ENCODE measurements at places on chromosomes 6 and 20. TPM values are rescaled to one million over a fixed set of nuclear protein-coding genes. Genes with fewer than 3 reads are reported as not detected.

CTCFL gene
- 1.6 TPM for polyA plus RNA-seq

GPR63 gene
- polyA plus RNA-seq: 2.6 TPM

KIF25 gene
- polyA plus RNA-seq: 0.34 TPM

TBXT gene
- not detected for polyA plus RNA-seq

TREML2 gene
- 0.12 TPM for polyA plus RNA-seq

SLC35F1 gene
- 3.5 TPM for polyA plus RNA-seq

ZNF334 gene
- 25.3 TPM for polyA plus RNA-seq

CALHM5 gene
- 2.1 TPM for polyA plus RNA-seq

DNA sequence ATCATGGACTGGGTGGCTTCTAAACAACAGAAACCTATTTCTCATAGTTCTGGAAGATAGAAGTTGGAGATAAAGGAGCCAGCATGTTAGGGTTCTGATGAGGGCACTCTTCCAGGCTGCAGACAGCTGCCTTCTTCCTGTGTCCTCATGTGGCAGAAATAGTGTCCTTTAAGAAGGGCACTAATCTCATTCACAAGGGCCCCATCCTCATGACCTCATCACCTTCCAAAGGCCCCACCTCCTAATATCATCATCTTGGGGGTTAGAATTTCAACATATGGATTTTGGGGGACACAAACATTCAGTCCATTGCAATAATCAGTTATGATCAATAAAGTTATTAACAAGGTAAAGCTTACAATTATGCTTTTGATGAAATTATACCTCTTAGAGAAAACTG lies 130.8 kb upstream of the SLC22A23 start:
- DNase-seq: no peak

- DNase-seq: no peak
These were observed 119.8 kb downstream of the BANF2 start for GRCh38 chr20:17819395-17820093.

- DNase-seq: no peak
These were observed 3.8 kb upstream of the SIRPB1 start for GRCh38 chr20:1623501-1624205.

DNA sequence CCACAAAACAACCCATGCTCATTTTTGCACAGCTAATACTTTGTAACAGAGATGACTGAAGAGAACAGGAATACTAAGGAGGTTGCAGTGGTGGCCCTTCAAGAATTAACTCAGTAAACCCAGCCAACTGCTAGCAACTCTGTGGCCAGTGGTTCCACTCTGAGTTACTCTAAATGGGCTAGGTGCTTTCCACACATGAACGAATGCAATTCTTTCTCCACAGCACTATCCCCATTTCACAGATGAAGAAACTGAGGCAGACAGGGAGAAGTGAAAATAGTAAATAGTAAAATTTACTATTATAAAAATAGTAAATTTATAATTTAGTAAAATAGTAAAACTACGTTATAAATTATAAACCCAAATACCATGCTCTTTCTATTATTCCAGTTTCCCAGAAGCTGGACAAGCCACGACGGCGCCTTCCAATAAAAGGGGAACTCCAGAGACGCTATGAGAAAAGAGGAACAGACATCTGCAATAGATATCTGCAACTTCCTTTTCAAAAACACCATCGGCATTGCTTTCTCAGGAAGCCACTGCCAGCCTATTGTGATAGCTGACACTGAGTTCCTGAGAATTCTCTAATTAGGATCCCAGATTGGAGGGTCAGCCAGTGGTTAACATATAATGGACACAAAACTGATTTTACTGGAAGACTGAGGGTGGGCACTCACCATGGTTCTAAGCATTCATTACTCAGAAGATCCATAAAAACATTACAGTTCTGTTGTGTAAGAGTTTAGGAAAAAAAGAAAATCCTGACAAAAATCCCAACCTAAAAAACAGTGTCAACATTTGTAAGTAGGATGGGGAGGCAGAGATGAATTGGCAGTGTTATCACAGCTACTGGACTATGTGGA lies 16.2 kb downstream of the FKBP1A start:
- DNase-seq: no peak

DNA sequence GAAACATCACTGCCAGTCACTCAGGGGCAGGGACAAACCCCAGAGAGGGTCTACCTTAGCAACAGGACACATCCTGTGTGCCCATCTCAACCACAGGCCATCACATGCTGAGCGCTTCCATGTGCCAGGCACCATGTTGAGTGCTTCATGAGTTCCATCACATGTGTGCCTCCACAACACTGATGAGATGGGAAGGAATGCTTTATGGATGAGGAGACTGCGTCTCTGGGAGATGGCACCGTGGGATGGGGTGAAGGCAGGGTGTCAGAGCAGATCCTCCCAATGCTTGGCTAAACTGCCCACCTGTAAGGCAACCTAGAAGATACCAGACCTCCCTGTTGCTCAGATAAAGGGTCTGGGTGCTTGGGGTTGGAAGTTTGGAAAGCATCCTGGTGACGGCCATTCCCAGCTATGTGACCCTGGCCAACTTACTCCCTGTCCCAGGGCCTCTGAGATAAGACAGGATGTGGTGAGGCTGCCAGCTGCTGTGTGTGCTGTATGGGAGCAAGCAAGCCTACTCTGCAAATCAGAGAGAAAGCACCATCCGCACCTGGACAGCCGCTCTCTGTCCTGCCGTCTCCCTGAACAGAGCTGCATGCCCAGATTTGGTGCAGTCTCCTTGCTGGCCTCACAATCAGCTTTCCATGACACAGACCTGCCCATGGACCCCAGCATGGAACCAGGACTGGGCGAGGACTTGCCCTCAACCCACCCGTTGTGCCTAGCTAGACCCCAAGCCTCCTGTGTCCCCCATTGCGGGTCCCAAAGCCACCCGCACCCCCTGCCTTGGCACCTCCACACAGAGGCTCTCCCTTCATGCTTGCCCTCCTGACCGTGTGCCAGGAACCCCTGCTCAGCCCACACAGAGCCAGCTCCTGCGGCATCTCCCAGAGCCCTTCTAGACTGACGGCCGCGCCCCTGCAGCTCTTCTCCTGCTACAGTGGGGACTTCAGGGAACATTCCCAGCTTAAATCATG lies 143.7 kb downstream of the SYNDIG1 start:
- DNase-seq: no peak

DNA sequence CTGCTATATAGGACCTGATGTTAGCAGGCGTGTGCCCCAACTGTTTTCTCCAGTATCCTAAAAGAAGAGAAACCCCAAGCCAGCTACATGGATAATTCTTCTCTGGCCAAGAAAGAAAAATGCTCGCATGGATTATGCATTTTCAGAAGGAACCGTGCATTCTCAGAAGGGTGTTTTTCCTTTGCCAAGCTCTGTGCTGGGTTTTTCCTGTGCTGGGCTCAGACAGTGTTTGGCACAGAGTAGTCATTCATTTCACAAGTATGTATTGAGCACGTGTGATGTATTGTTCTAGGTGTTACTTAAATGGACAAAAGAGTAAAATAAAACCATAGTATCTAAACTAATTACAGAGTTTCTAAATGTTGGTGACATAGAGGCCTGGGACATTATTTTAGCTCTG lies 62.7 kb upstream of the ZNF133 start:
- no peak for DNase-seq

DNA sequence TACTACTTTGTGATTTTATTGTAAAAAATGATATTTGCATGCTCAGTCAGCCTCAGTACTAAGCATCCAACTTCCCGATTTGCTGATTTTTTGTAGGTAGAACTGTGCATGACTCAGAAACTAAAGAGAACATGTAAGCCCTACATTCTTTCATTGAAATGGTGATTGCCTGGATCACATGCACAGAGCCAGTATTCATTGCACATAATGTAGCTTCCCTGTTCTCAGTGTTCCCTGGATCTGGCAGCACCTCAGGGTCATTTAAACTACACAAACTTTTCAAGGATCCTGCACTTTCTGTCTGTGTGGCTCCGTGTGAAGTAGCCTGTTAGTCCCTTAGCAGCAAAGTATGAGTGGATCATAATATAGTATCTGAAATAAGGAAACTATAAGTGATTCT lies 422.9 kb upstream of the AGPAT4 start:
- DNase-seq: no peak

DNA sequence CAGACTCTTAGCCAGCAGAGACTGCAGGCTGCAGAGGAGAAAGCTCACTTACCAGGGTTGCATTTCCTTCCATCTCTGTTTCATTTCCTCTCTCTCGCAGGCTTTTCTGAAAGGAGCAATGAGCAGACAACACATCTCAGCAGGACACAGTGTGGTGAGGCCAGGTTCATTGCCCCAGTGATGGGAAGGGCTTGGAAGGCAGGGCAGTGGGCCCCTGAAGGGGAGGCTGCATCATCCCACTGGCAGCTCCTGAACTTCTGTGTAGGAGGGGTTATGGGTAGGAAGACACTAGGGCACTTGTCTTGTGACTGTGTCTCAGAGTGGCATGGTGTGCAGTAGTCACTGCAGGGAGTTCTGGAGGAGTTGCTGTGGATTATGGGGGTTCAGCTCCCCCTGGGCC lies 246.8 kb downstream of the QKI start:
- DNase-seq: no peak

DNA sequence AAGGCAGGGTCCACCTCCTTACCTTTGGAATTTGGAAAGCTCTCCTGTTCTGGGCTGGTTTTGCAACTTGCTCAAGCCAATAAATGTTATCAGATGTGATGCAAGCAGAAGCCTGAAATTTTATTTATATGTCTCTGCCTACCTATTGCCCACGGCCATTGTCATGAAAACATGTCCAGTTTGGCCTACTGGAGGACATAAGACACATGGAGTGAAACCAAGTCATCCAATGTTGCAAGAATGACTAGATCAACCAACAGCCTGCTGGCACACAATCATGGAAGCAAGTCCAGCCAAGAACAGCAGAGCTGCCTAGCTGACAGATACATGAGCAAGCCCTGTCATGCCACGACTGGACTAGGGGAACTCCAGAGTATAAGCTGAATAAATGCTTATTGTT lies 56.7 kb upstream of the IRAK1BP1 start:
- no peak for DNase-seq

DNA sequence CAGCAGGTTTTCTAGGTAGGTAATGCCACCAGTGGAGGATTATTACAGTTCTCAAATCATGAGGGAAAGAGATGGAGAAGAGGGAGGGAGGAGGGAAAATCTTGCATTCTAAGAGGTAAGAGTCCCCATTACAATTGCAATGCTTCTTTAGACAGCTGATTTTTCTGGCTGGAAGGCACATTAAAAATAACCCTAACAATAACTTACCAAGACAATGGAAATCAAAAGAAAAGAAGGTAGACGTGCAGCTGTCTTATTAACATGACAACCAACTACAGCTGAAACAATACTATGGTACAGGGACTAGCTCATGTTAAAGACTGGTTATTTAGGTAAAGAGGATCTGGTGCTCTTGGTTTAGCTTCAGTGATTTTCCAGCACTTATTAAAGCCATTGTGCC lies 24.6 kb downstream of the MCUR1 start:
- no peak for DNase-seq

GRCh38 chr6:149318581-149319286 lies 1.2 kb downstream of the TAB2 start:
- no peak for DNase-seq

DNA sequence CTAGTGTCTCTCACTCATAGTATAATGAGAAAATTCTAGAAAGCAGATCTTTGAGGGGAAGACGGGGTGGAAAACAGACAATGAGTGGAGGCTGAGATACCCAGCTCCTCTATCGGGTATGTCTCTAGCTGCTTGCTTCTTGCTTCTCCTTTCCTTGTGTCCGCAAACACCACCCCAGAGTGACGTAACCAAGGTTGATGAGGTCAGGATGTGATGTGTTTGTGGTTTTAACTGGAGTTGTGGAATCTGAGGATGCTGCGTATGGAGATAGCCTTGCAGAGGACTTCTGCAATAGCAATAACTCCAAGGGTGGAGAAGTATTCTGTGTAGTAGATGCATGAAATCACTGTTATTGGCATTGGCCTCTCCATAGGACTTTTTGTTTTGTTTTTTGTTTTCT lies 132.7 kb upstream of the IFNGR1 start:
- no peak for DNase-seq

GRCh38 chr6:45209762-45210161 lies 118.4 kb upstream of the RUNX2 start:
- DNase-seq: no peak

- DNase-seq: no peak
These were observed 90.7 kb downstream of the KHDC1L start for GRCh38 chr6:73134588-73134987.

GRCh38 chr6:33091957-33092356 lies 16.2 kb downstream of the HLA-DPB1 start:
- no peak for DNase-seq

DNA sequence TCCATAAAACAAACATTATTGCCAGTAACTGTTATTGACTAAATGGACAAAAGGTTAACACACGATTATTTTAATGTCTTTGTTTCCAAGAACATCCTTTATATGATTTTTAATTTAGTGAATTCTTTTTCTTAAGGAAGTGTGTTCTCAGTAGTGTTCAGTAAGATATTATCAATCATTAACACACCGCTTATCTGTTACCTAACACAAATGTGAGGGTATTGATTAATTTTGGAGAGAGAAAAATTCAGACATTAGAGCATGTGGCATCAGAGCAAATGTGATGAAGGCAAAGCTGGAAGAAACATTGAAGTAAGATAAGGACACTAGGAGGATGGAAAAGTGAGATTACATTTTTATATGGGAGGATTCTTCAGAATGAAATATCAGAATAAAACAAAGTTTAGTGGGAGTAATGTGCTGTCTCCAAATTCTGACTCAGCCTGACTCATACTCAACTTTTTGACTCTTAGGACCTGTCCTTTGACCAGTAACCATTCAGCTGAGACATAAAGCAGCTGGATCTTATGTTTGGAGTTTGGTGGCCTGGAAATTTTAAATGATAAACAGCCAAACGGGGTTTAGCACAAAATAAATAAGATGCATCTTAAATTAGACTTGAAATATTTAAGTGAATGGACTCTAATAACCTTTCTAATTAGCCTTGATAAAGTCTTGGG lies 348.6 kb downstream of the CD109 start:
- DNase-seq: no peak

DNA sequence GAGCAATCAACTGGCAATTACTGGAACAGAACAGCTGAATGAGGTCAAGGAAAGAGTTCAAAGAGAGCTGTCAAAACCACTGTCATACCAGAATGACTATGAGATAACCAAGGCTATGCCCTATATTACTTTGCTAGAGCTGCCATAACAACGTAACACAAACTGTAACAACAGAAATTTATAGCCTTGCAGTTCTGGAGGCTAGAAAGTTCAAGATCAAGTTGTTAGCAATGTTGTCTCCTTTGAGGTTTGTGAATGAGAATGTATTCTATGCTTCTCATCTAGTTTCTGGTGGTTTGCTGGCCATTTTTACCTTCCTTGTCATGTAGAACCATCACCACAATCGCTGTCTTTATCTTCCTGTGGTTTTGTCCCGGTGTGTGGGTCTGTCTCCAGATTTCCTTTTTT lies 1323.0 kb upstream of the GJE1 start:
- no peak for DNase-seq

DNA sequence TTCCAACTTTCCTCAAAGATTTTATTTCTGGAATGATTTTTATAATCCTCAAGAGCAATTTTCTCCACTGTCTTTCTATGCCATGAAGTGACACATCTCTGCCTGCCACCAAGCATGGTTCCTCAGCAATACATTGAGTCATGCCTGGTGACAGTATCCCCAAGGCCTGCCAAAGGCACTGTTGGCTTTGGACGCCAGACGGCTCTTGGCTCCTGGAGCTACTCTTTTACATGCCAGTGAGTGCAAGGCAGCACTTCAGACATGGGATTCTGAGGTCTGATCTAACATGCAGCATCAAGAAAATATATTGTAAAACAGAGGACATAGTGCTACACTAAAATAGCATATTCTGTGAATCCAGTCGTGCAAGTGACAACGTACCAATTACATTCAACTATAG lies 20.1 kb upstream of the PLEKHG1 start:
- no peak for DNase-seq
